ENCODE measurements at places on chromosomes 5 and 9.
A peak's percentile ranks its signal among the peaks of the same experiment; 100 is the strongest.

- no peak for DNase-seq
Measured at GRCh38 chr5:518721-519120, 5.5 kb downstream of the SLC9A3 start.

GRCh38 chr9:135278586-135278985 lies 191.1 kb downstream of the OLFM1 start:
- DNase-seq = no peak

- no peak for DNase-seq
Measured at GRCh38 chr9:16611983-16612382, 258.5 kb downstream of the BNC2 start.

- DNase-seq = no peak
Measured at GRCh38 chr9:136147038-136147889, 28.6 kb upstream of the TMEM250 start.

GRCh38 chr9:4126184-4126865 lies 173.5 kb downstream of the GLIS3 start:
- DNase-seq = no peak

DNA sequence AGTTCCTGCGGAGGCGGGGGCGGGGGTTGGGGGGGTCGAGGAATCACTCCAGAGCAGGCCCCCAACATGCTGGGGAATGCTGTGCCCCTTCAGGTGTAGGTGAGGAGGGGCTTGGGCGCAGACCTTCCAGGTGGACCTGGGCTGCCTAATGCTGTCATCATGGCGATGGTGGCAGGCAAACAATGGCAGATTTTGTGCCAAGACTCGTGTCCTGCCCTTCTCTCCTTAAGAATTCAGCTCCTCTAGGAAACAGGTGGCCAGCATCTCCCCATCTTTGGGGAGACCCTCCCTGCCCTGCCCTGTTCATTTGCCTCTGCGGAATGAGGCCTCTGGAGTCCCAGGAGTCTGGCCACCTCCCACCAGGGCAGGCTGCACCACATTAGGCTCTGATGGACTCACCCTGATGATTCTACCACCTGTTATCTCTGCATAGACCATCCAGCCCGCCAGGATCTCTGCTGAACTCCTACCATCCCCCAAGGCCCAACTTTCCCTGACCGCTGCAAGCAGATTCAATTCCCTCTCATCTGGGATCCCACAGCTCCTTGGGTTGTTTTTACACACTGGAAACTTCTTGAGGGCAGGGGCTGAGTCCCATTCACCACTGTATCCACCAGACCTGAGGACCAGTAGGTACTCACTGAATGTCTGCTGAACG lies 10.9 kb upstream of the SLC25A51 start:
- no peak for DNase-seq

- no peak for DNase-seq
Measured at GRCh38 chr9:89447416-89447815, 50.5 kb downstream of the SEMA4D start.

DNA sequence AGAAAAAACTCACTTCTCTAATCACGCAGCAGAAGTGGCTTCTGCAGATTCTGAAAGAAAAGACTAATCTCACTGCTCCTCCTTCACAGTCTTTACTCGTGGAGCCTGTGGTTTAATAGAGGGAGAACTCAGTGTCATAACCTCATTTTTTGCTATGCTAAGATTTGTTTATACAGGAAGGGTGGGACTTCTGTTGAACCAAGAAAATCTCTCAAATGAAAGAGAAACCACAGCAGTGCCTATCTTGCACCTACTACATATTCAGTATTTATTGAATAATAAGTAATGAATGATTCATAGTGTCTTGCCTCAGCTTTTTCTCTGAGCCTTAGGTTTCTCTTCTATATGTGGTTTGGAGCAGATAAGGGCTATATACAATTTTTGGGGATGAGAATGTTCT lies 136.1 kb upstream of the DMAC1 start:
- DNase-seq = no peak

DNA sequence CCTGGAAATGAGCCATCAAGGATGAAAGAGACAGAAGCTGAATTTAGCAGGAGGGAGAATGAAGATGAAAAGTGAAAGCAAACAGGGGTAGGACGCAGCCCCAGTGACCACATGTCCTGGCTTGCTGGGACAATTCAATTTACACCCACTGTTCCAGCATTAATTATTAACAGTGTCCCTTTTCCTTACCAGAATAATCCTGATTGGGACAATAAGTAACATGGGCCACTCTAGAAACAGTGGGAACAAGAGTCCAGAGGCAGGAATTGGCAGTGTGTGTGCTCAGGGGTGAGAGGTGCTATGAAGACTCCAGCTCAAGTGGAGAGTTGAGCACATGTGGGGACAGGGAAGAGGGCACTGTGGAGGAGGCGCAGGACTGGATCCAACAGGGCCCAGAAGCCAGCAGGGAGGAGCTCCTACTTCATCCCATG lies 147.1 kb downstream of the C5orf15 start:
- DNase-seq = no peak

GRCh38 chr5:26259081-26259480 lies 779.3 kb downstream of the CDH9 start:
- DNase-seq = peak; percentile 49

- no peak for DNase-seq
Measured at GRCh38 chr5:97508864-97509263, 325.8 kb upstream of the RIOK2 start.

GRCh38 chr5:30401479-30402058 lies 791.9 kb upstream of the CDH6 start:
- peak; percentile 79 for DNase-seq

DNA sequence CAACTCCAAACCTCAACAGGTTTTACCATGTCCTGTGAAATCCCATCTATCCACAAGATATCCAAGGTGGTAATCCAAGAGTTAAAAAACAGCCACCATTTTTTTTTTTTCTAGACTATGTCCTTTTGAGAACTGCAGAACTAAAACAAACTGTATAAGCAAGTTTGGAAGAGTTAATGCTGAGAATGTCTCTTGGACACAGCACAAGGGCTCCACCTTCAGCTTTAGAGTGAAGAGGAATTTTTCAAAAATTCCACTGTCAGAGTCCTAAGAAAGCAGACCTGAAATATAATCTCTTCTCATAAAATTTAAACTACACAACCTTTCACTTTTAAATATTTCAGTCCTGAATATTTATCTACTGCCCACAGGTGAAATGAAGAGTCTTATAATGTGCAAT lies 167.8 kb upstream of the CCNG1 start:
- no peak for DNase-seq

DNA sequence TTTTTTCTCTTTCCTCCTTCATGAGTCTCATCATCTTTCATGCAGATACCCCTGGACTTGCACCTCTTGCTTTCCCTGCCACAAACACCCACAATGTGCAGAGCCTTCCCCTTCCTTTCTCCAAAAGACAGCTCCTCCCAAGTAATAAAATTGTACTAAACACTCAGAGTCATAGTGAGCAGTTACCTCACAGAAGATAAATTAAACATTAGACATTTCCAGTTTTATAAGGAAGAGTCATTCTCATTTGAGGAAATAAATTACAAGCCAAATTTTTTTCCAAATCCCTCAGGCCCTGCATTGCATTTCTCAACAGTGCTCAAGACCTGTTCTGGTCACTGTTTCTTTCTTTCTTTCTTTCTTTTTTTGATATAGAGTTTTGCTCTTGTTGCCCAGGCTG lies 131.5 kb downstream of the ATPSCKMT start:
- DNase-seq = no peak

- no peak for DNase-seq
Measured at GRCh38 chr5:121867403-121867802, 15.7 kb downstream of the FTMT start.

DNA sequence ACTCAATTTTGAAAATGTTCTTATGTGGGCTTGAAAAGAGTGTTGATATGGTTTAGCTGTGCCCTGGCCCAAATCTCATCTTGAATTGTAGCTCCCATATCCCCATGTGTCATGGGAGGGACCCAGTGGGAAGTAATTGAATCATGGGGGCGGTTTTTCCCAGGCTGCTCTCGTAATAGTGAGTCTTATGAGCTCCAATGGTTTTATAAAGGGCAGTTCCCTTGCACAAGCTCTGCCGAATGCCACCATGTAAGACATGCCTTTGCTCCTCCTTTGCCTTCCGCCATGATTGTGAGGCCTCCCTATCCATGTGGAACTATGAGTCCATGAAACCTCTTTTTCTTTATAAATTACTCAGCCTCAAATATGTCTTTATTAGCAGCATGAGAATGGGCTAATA lies 71.0 kb downstream of the USP20 start:
- no peak for DNase-seq

DNA sequence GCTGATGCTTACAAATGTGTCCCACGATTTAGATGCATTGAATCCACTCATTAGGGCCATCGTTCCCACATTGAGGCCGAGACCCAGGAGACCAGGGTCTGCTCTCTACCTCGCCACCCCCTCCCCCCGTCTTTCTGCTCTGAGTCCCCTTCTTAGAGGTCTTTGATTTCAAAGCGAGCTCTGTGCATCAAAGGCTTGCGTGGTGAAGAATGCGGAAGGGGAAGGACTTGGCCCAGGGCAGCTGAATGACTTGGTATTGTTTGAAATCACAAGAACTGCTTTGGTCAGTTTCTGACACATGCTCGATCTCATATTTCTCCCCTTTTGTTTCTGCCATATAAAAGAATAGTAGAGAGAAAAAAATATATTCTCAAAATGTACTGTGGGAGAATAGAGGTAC lies 78.3 kb upstream of the IRX1 start:
- DNase-seq = no peak

- no peak for DNase-seq
Measured at GRCh38 chr9:108416324-108416723, 439.5 kb downstream of the ACTL7B start.

DNA sequence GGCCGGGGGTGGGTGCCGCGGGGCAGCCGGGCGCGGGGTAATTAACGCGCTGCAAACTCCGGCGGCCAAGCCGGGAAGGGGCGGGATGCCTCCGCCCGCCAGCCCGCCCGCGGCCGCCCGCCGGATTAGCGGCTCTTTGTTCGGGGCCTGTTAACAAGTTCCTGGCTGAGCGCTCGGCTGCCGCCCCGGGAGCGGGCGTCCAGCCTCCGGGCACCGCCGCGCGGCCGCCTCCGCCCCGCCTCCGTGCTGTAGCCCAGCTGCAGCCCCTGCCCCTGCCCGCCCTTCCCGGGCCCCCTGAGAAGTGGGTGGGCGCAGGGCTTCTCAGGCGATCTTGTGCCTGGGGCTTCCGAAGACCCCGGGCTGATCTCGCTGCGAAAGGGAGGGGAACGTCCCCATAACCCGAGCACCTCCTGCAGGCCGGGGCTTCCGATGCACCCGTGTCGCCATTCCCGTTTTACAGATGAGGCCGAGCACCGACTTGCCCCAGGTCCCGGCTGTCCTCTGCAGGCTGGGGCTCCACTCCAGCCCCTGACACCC lies 7.5 kb downstream of the UNC5A start:
- DNase-seq = peak; percentile 36

- DNase-seq = no peak
Measured at GRCh38 chr5:106085136-106085535, 1585.6 kb downstream of the EFNA5 start.

DNA sequence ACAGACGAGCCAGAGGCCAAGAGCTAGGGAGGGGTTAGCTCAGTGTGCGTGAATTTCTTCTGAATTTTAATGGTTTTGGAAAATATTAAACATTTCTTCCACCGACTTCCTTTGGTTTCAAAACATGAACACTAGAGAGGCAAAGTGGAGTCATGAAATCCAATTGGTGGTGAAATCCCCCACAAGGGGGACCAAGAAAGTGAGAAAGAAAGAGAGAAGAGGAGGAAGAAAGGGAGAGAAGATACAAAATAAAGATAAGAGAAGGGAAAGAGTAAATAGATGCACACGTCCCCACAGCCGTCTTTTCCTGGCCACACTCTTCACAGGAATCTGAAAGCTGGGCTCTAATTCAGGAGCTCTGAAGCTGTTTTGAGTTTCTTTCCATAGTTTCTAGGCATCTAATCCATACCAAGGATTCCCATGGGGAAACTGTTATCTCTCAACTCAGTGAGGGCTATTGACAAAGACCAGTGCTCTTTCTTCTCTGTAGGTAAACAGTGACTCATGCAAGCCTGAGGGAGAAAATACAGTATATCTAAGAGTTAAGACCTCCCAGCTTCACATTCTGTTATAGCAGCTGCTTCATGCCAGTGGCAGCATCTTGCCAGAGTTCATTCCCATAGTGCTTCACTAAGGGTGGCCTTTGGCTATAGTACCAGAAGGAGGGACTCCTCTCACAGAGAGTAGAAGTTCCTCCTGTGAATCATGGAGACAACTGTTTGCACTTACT lies 115.8 kb upstream of the LIFR start:
- DNase-seq = no peak

GRCh38 chr9:31519011-31519410 lies 865.4 kb upstream of the ACO1 start:
- no peak for DNase-seq
